Activated CD4-positive, CD25-positive, alpha-beta regulatory T cell treated with anti-CD3 and anti-CD28 coated beads, Interleukin-2, amount 50 U/mL, for 16 hours (primary cell): ENCODE measurements at places on chromosomes 3 and 15.

GRCh38 chr3:36686516-36686915 is 77.8 kb downstream of the DCLK3 start:
- DNase-seq: no peak

DNA sequence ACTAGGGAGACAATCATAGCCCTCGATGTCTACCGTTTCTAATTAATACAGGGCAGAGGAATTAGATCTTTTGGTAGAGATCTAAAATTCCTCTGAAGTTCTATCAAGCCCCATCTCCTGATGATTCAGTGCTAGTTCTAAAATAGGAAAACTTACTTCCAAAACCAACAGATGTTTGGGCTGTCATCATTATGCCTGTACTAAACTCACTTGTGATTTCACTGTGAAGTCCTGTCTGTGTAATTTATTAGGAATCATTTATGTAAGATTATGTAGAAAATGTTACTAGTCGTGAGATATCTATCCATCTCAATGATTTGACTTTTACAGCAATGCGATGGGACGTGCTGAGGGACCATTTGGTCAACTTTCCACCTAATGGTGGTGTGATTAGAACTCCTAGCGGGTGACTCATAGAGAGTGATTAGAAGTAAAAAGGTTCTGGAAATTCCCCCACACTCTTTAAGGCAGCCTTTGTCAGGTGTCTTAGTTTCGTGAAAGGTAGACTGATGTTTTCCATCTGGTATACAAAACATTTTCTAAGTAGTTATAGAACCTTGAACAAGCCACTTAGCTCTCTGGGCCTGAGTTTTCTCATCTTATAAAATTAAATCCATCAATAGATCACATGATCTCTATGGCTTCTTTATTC is 34.2 kb downstream of the LIPC start:
- no peak for DNase-seq

DNA sequence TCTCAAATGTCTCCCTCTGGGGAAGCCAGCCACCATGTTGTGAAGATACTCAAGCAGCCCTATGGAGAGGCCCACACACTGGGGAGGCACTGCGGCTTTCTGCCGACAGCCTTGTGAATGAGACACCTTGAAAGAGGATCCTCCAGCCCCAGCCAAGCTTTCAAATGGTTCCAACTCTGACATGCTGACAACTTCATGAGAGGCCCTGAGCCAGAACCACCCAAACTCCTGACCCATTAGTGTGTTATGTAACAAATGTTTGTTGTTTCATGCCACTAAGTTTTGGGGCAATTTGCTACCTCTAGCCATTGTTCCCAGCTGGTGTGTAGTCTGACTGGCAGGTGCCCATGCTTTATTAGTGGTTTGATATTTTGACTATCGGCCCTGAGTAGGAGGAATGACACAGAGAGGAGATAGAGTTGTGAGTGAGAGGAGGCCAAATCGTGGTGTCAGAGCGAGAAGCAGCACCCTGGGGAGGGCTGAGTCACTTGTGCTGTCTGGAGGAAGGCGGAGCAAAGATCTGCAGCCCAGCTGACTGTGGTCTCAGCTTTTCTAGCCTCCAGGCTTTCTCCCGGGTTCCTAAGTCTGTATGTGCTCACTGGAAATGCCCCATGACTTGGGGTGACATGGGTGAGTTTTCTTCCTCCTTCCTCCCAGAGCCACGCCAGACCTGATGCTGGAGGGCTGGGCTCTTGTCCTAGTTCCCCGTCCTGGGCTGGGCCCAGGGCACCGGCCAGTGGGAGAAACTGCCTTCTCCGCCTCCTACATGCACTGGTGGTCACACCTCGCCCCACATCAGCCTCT is 56.7 kb upstream of the BLM start:
- peak; percentile 28 for DNase-seq

DNA sequence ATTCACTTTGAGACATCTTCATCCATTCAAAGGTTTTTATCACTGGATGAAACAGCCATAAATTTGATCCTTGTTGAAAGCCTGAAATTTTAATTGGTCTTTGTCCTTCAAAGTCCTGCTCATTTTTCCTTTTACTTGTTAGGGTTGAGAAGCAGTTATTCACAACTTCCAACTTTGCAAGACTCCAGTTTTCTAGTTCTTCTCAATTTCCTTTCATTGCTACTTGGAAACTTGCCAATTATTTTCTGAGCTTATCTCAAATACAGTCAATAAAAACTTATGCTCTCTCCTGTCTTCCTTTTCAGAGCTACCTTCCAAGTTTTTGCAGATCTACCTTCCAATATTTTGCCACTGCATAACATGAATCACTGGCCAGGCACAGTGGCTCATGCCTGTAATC is 23.7 kb upstream of the CD276 start:
- DNase-seq: no peak

DNA sequence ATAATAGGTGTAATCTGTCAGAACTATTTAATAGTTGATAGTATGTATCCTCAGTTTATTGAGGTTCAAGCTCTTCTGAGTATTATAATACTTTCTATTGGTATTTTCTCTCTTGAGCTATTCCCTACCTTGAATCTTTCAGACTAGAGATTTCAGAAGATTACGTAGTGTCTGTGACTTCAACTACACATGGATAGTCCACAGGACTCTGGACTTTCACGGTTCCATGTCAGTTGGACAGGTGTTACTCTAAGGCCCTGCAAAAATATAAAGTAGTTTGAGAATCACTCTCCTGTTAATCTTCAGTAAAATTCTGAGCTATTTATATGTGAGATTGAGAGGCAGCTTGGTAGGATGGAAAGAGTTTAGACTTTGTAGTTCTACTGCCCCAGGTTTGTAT is 353.5 kb upstream of the TPRG1 start:
- no peak for DNase-seq

DNA sequence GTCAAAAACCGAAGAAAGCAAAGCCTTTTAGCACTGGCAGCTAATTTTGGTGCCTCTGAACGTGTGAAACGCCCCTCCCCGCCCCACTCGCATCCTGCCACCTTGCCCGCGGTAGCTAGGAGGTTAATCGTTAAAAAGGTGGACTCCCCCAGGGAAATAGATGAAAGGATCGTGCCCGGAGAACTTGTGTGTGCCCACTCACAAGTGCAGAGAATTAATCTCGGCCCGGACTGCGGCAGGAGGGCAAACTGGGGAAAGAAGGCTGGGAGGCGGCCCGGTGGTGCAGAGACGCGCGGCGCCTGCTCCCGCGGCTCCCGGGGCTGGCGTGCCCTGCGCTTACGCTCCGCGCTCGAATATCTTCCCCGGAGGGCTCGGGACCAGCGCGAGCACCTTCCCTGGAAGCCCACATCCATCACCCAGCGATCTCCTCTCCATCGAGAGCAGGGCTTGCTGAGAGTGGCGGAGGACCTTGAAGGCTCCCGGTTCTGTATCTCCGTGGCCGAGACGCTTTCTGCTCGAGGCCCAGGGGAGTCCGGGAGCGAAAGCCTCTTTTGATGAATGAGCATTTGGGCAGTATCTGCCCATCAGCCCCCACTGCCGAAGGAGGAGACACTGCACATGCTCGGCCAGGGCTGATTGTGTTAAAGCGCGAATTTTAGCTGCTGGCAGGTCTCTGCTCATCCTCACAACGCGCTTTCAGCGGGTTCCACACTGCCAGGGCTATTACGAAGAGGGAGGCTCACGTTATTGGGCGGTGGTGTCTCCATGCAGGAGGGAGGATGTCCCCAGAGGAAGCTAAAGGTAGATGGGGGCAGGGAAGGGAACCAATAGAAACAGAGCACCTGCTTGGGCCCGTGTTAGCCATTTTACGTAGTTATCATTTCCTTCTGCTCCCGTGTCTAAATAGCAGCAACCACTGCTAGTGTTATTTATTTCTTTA is 1.3 kb upstream of the SPTSSB start:
- DNase-seq: no peak

GRCh38 chr15:72198356-72199204 is 993 bp upstream of the GRAMD2A start:
- no peak for DNase-seq

- no peak for DNase-seq
Measured at GRCh38 chr3:14516738-14517345, 23.3 kb downstream of the GRIP2 start.

GRCh38 chr15:75070674-75071073 is 47.3 kb downstream of the PPCDC start:
- DNase-seq: no peak

- no peak for DNase-seq
Measured at GRCh38 chr3:117955196-117955595, 1079.5 kb downstream of the IGSF11 start.

DNA sequence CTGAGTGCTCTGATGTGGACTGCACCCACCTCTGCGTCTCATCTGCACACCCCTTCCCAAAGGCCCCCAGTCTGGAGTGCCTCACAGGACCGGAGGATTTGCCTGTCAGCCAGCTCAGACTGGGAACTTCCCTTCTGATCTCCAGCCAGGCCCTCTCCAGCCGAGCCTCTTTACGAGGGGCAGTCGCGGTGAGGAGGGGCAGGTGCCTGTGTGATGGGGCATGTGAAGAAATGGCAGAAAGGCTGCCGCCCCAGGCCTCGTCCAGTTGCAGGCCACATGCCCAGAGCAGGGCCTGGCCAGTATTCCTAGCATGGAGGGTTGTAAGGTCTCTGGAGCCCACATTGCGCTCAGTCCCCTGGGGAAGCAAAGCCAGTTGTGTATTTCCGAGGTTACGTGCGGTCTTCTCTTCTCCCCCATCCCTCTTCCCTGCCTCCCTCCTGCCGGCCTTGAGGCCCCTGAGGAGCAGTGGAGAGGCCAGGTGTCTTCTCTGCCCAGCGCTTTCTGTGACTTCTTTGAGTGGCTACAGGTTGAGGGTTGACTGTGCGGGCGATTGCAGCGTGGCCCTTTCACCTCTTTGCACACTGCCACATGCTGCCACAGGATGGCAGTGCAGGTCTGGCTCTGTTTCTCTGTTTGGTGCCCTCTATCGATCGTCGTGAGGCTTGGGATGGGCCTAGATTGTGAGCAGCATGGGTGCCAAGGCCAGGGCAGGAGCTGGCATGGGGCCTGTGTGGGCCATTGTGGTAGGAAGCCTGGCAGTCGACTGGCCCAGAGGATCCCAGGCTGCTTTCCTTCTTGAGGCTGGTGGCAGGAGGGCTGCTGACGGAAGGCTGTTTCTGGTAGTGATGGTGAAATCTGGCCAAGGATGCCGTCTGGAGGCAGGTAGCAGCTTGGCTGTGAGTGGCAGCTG is 5.3 kb downstream of the CLK3 start:
- DNase-seq: peak; percentile 59

DNA sequence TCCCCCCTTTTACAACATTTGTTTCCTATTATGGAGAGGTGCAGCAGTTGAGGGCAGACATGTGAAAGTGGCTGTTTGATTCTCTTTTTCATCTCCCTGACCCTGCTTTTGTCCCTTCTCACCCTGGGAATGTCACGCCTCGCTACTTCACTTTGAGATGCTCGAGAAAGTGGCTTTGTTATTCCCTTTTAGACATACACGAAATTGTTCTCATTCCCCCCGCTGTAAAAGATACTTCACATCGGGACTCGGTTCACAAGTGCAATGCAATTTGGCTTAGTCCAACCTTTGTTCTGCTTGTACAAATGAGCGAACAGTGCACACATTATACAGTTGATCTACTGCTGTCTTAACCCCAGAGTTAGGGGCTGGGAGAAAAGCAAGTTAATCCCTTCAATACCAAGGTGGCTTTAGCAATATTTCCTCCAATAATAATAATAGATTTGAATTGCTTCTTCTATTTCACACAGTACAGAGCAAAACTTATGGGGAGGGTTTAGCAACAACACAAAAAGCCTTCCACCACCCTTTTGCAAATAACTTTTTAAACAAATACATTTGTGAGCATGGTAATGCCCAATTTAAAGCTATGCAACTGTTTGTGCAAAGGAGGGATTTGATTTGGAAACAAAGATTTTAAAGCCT is 5.7 kb upstream of the FOXB1 start:
- DNase-seq: no peak

- DNase-seq: no peak
Measured at GRCh38 chr3:50825841-50826240, 151.1 kb downstream of the DOCK3 start.

DNA sequence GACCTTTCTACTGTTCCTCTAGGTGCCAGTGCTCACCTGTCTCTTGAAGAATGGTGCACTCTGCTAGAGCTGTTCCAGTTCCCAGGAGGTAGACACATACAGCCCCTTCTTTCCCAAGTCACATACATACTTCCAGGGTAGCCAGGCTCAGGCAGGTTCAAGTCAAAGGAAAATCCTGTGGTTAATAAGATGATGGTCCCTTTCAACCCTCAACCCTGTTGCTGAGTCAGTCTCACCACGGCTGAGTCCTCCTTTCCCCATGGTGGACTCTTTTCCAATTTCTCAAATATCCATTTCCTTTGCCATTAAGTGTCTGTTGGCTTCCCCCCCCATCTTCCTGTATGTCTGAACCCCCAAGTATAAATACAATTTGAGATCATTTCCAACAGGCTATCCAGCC is 56.1 kb upstream of the ACAN start:
- DNase-seq: no peak

DNA sequence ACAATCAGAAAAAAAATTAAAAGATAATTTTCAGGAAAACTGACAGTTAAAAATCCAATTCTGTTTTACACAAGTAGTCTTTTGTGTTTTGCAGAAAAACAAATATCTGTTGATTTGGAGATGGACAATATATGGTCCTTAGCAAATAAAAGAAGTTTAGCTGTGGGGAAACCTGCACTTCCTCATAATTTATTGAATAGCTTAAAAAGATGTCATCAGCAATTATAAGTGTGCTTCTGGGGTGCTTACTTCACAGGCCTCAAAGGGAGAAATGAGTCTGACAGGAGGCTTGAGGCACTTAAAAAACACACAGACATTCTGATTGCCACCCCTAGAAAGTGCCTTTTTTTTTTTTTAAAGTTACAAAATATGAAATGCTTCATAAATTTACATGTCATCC is 31.6 kb upstream of the CERS3 start:
- no peak for DNase-seq

DNA sequence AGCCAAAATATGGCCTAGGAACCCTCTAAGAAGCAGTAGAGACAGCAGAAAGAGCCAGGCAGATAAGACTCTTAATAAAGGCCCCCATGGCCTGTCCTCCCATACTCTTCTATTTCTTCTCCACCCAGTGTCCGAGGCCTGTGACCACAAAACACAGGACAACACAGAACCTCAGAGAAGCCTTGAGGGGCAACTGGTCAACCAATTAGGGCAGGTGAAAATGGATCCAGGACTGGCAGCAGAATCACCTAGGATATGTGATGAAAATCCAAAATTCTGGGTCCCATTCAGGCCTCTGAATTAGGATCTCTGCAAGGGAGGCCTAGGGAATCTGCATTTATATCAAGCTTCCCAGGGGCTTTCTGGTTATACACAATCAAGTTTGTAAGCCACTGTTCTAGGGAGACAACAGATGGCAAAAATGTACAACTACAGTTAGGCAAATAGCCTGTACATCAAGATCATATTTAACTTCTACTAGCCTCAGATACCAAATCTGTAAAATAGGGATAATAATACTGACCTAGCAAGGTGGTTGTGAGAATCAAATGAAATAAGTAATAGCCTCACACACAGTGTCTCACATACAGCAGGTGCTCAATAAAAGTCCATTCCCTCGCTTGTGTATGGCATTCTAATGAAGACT is 10.4 kb downstream of the RAB27A start:
- no peak for DNase-seq
